Immature natural killer cell (primary cell): ENCODE measurements at places on chromosomes 6 and 20. TPM values are rescaled to one million over a fixed set of nuclear protein-coding genes. Genes with fewer than 3 reads are reported as not detected.
A peak's percentile ranks its signal among the peaks of the same experiment; 100 is the strongest.

SMPD2 gene
- polyA plus RNA-seq: 10.2 TPM

GRCh38 chr6:118535176-118535844 is 12.8 kb upstream of the PLN start:
- DNase-seq: no peak
- no peak overlapping the region for H3K4me3 ChIP-seq
- H3K27me3 ChIP-seq: no peaks in the 10 kb centered on the region
- peaks cover 34% of the 10 kb centered on the region for H3K4me1 ChIP-seq
- no peak overlapping the region for H3K27ac ChIP-seq

GRCh38 chr6:105319331-105319730 is 83.6 kb downstream of the PREP start:
- no peaks in the 10 kb centered on the region for H3K4me1 ChIP-seq
- H3K27ac ChIP-seq: no peak overlapping the region
- peaks cover 14% of the 10 kb centered on the region for H3K36me3 ChIP-seq
- H3K27me3 ChIP-seq: no peaks in the 10 kb centered on the region
- no peak for DNase-seq
- no peak overlapping the region for H3K4me3 ChIP-seq

DNA sequence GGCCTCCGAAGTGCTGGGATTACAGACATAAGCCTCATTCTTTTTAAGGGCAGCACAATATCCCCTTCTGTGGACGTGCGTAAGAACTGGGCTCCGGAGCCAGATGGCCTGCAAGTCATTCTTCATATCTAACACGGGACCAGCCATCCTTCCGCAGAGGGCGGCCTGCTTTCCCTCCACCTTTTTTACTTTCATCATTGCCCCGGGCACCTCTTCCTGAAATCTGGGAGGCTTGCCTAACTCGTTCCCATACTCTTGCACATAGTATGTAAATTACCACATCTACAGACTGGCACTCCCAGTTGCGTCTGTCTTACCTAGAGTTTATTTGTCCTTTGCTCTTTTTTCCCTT is 29.9 kb upstream of the SLC23A2 start:
- no peaks in the 10 kb centered on the region for H3K36me3 ChIP-seq
- no peaks in the 10 kb centered on the region for H3K4me1 ChIP-seq
- no peaks in the 10 kb centered on the region for H3K27me3 ChIP-seq
- H3K4me3 ChIP-seq: no peak overlapping the region
- no peak for DNase-seq
- H3K27ac ChIP-seq: no peak overlapping the region

RSPO4 gene
- not detected for polyA plus RNA-seq

GRCh38 chr20:57350081-57350710 is 859 bp upstream of the RAE1 start:
- peaks cover 24% of the 10 kb centered on the region for H3K27me3 ChIP-seq
- H3K4me1 ChIP-seq: peaks cover 25% of the 10 kb centered on the region
- H3K4me3 ChIP-seq: peak overlapping the region; percentile 61
- H3K36me3 ChIP-seq: peaks cover 12% of the 10 kb centered on the region

SLC17A5 gene
- polyA plus RNA-seq: 5.9 TPM

TREML2 gene
- 0.89 TPM for polyA plus RNA-seq

GRCh38 chr20:53070706-53071392 is 98.7 kb downstream of the TSHZ2 start:
- H3K4me3 ChIP-seq: no peak overlapping the region
- DNase-seq: no peak
- H3K27me3 ChIP-seq: peaks cover 2% of the 10 kb centered on the region
- H3K36me3 ChIP-seq: no peaks in the 10 kb centered on the region
- H3K27ac ChIP-seq: no peak overlapping the region
- no peaks in the 10 kb centered on the region for H3K4me1 ChIP-seq

DNA sequence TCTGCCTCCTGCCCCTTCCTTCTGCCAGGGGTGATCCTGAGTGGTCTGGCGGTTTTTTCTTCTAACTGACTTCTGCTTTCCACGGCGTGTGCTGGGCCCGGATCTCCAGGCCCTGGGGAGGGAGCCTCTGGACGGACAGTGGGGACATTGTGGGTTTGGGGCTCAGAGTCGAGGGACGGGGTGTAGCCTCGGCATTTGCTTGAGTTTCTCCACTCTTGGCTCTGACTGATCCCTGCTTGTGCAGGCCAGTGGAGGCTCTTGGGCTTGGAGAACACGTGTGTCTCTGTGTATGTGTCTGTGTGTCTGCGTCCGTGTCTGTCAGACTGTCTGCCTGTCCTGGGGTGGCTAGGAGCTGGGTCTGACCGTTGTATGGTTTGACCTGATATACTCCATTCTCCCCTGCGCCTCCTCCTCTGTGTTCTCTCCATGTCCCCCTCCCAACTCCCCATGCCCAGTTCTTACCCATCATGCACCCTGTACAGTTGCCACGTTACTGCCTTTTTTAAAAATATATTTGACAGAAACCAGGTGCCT is 10.2 kb downstream of the SLC29A1 start:
- no peak for DNase-seq
- H3K36me3 ChIP-seq: no peaks in the 10 kb centered on the region
- H3K27me3 ChIP-seq: peaks cover 6% of the 10 kb centered on the region

DNA sequence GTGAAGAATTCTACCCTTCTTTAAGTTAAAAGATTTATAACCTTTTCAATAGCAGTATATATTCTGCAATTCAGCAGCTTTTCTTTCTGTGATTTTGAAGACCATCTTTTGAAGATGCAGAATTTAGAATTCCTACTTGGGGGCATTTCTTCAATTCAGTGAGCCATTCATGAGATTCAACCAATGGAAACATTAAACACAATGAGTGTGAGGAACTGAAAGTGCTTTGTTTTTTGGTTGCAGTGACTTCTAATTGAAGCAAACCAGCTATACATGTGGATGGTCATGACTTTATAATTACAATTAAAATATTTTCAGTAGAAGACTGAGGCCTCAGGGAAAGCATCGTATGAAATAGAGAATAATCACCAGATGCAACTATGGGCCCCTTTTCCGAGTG is 108.3 kb downstream of the CARMIL1 start:
- H3K36me3 ChIP-seq: no peaks in the 10 kb centered on the region
- no peak for DNase-seq
- no peak overlapping the region for H3K4me3 ChIP-seq
- no peaks in the 10 kb centered on the region for H3K4me1 ChIP-seq

PSMB9 gene
- polyA plus RNA-seq: 1,190 TPM

DNA sequence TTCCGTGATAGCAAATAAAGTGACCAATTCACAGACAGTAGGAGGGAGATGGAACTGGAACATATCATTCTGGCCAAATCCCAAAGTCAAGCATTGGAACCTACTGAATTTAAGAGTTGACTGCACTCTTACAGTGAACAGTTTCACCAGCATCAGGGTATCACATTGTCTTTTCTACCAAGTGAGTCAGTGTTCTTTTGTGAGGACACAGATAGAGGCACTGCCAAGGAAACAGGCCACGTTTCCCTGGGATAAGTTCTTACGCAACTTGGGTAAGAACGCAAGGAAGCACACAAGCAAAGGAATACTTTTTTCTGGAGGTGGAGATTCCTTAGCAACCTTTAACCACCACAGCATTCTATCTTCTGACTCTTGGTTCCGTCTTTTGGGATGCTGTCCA is 28.6 kb upstream of the ENPP5 start:
- no peak overlapping the region for H3K27ac ChIP-seq
- DNase-seq: no peak
- H3K36me3 ChIP-seq: peaks cover 12% of the 10 kb centered on the region
- no peaks in the 10 kb centered on the region for H3K4me1 ChIP-seq
- H3K27me3 ChIP-seq: peaks cover 11% of the 10 kb centered on the region
- H3K4me3 ChIP-seq: no peak overlapping the region

GRCh38 chr6:31349301-31349700 is 7.7 kb downstream of the HLA-B start:
- H3K36me3 ChIP-seq: peaks cover 18% of the 10 kb centered on the region
- peaks cover 39% of the 10 kb centered on the region for H3K27me3 ChIP-seq
- H3K4me1 ChIP-seq: peaks cover 42% of the 10 kb centered on the region
- peak overlapping the region; percentile 2 for H3K27ac ChIP-seq

SLC52A3 gene
- not detected for polyA plus RNA-seq

TRIM40 gene
- not detected for polyA plus RNA-seq

DNA sequence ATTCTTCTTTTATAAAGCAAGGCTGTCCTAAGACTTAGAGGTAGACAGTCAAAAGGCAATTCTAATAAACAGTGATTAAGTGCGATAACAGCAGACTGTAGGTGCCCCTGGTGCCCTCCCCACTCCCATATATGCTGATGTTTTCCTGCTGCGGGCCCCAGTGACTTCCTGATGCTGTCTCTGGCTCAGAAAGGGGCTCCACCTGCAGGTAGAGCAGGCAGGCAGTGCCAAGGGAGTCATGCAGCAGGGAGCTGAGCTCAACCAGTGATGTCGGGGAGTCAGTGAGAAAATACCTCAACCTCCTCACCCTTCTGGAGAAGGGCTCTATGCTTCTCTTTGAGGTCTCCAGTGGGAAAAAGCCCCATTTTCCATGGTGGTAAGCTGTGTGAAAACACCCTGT is 126.7 kb upstream of the SSTR4 start:
- H3K4me3 ChIP-seq: no peak overlapping the region
- DNase-seq: no peak
- H3K27me3 ChIP-seq: peaks cover 4% of the 10 kb centered on the region

GJA10 gene
- polyA plus RNA-seq: not detected

- peaks cover 2% of the 10 kb centered on the region for H3K36me3 ChIP-seq
- no peak overlapping the region for H3K4me3 ChIP-seq
- no peak overlapping the region for H3K27ac ChIP-seq
- H3K4me1 ChIP-seq: no peaks in the 10 kb centered on the region
These were observed 105.2 kb downstream of the GMPR start for GRCh38 chr6:16343593-16343992.

FRMD1 gene
- polyA plus RNA-seq: not detected

GRCh38 chr20:54208548-54209176 is 775 bp downstream of the PFDN4 start:
- DNase-seq: no peak
- H3K27me3 ChIP-seq: peaks cover 4% of the 10 kb centered on the region
- H3K27ac ChIP-seq: peak overlapping the region; percentile 87
- no peaks in the 10 kb centered on the region for H3K36me3 ChIP-seq
- H3K4me1 ChIP-seq: peaks cover 41% of the 10 kb centered on the region
- H3K4me3 ChIP-seq: peak overlapping the region; percentile 90

GRCh38 chr20:43448748-43449535 is 8.8 kb upstream of the SRSF6 start:
- no peaks in the 10 kb centered on the region for H3K4me1 ChIP-seq
- peak; percentile 37 for DNase-seq
- no peak overlapping the region for H3K27ac ChIP-seq
- no peak overlapping the region for H3K4me3 ChIP-seq
- H3K36me3 ChIP-seq: no peaks in the 10 kb centered on the region
- H3K27me3 ChIP-seq: peaks cover 21% of the 10 kb centered on the region

TXLNB gene
- 0.08 TPM for polyA plus RNA-seq

- H3K4me3 ChIP-seq: no peak overlapping the region
- H3K4me1 ChIP-seq: no peaks in the 10 kb centered on the region
- DNase-seq: no peak
- H3K27me3 ChIP-seq: no peaks in the 10 kb centered on the region
These were observed 32.7 kb downstream of the LYRM2 start for GRCh38 chr6:89605861-89606260.

GRCh38 chr6:157045831-157046454 is 268.8 kb downstream of the ARID1B start:
- peaks cover 12% of the 10 kb centered on the region for H3K4me1 ChIP-seq
- H3K27ac ChIP-seq: peak overlapping the region; percentile 76
- no peak for DNase-seq
- no peaks in the 10 kb centered on the region for H3K36me3 ChIP-seq

DNA sequence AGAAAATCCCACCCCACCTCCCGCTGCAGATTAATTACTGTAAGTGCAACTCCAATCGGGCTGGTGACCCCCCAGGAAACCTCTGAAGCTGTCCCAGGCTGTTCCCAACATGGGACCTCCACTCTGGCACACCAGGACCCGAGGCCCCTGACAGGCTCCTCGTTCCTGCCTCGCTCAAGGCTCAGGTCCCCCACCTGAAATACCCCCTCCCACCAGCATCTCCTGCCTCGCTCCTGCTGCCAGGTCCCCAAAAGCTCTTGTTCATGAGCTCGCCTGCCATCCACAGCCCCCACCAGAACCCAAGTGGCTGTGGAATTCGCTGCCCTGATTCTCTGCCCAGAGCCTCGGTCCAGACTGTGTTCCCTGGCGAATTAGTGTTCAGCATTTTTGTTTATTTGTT is 26.1 kb downstream of the NPEPL1 start:
- H3K4me1 ChIP-seq: no peaks in the 10 kb centered on the region
- H3K27ac ChIP-seq: no peak overlapping the region
- no peak for DNase-seq
- H3K27me3 ChIP-seq: no peaks in the 10 kb centered on the region
- H3K36me3 ChIP-seq: no peaks in the 10 kb centered on the region
- H3K4me3 ChIP-seq: no peak overlapping the region

GRCh38 chr6:5724911-5725310 is 281.8 kb downstream of the NRN1 start:
- DNase-seq: no peak
- H3K27ac ChIP-seq: no peak overlapping the region
- no peak overlapping the region for H3K4me3 ChIP-seq
- H3K36me3 ChIP-seq: peaks cover 3% of the 10 kb centered on the region
- peaks cover 27% of the 10 kb centered on the region for H3K4me1 ChIP-seq
- peaks cover 2% of the 10 kb centered on the region for H3K27me3 ChIP-seq

DNA sequence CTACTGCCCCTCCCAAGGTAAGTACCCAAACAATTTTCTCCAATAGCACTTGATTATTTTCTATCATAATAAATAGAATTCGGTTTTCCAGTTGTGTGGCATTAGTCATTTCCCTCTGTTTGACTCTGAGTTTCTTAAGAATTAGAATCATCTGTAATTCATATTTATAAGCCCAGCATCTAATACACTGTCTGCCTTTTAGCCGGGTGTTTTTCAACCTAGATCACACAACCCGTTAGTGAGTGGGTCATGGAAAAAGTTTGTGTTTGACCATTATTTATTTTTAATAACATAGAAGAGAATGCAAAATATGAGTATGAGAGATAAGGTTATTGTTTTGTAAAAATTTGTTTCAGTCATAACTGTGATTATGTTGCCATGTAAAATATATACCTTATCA is 701.6 kb downstream of the RFPL4B start:
- no peak for DNase-seq
- H3K4me1 ChIP-seq: no peaks in the 10 kb centered on the region
- H3K4me3 ChIP-seq: no peak overlapping the region
- H3K27me3 ChIP-seq: no peaks in the 10 kb centered on the region
- no peak overlapping the region for H3K27ac ChIP-seq

DNA sequence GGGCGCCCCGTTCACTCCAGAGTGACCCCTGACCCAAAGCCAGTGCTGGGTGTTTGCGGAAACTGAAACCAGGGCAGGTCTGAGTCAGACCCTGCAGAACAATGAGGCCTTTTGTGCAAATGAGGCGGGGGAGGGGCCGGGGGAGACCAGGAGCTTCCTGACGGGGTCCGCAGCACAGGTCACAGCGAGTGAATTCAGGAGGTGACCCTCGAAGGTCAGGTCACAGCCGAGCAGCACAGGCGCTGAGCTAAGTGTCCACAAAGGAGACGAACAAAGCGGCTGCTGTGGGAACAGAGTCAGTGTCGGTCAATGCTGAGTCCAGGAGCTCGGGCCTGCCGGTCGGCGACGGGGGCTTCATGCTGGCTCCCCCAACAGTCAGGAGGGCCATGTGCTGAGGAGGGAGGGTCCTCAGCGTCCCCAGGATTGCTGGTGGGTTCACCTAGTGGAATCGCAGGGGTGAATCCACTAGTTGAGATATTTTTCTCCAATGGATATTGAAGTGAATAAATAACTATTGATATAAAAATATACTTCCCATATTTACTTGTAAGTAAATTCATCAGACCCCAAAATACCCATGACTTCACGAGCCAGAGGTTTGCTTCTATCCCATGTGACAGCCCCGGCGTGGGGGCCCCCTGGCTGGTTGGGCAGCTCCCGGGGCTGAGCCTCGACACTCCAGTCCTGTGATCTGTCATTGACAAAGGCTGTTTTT is 188.4 kb upstream of the SULF2 start:
- no peak overlapping the region for H3K27ac ChIP-seq
- no peaks in the 10 kb centered on the region for H3K4me1 ChIP-seq
- no peaks in the 10 kb centered on the region for H3K27me3 ChIP-seq
- no peak for DNase-seq
